ENCODE measurements at places on chromosomes 13 and 19. TPM values are rescaled to one million over a fixed set of nuclear protein-coding genes. Genes with fewer than 3 reads are reported as not detected.

ZNF791 gene
- 26.7 TPM for total RNA-seq

HS6ST3 gene
- total RNA-seq = 1.3 TPM

PEAK3 gene
- total RNA-seq = 1.0 TPM

TPRX2 gene
- not detected for total RNA-seq

FGF9 gene
- total RNA-seq = 3.7 TPM

- DNase-seq = no peak
Measured at GRCh38 chr13:45215392-45216077, 14.7 kb upstream of the KCTD4 start.

DNA sequence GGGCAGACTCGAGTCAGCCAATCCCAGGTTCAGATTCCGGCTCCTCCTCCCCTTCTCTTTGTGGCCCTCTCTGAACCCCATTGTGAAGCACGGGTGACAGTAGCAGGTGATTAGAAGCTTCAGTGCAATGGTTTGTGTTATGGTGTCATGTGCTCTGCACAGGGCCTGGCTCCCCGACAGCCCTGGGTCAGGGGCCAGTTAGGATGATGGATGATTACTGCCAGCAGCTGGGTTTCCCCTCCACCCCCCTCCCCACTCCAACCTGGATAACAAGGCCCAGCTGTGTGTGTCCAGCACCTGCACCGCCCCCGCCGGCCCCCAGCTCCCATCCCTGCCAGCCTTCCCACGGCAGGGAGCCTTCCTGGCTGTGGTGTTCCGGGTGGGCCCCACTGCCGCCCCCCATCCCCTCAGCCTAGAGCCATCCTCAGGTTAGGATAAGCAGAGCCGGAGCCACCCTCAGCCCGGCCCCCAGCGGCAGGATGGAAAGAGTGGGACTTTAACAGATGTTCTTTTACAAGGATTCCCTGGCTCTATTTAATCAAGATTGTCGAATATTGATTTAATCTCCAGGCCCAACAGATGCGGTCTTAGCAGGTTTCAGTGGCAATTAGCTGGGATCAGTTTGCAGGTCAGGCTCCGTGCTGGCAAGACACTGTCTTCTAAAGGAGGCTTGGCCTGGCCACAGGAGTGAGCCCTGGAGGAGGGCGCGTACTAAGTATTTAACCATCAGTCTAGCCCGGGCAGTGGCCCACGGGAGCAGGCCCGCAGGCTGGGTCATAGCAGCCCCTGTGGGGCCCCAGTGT, 156.2 kb downstream of the SIPA1L3 start:
- no peak for DNase-seq

DNA sequence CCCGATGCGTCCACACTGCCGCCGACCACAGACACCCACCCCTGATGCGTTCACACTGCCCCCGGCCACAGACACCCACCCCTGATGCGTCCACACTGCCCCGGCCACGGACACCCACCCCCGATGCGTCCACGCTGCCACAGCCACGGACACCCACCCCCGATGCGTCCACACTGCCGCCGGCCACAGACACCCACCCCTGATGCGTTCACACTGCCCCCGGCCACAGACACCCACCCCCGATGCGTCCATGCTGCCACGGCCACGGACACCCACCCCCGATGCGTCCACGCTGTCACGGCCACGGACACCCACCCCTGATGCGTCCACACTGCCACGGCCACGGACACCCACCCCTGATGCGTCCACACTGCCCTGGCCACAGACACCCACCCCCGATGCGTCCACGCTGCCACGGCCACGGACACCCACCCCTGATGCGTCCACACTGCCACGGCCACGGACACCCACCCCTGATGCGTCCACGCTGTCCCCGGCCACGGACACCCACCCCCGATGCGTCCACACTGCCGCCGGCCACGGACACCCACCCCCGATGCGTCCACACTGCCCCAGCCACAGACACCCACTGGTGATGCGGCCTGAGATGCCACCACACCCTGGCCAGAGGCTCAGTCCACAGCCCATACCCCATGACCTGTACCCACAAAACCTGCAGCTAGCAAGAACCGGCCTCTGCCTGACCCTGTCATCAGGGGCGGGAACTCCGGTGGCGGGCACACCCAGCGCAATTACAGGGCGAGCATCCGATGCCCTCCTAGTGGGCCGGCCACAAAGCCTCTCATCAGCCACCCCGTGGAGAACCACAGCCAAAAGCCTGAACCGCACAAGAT, 28.4 kb downstream of the RASA3 start:
- peak; percentile 62 for DNase-seq

DNA sequence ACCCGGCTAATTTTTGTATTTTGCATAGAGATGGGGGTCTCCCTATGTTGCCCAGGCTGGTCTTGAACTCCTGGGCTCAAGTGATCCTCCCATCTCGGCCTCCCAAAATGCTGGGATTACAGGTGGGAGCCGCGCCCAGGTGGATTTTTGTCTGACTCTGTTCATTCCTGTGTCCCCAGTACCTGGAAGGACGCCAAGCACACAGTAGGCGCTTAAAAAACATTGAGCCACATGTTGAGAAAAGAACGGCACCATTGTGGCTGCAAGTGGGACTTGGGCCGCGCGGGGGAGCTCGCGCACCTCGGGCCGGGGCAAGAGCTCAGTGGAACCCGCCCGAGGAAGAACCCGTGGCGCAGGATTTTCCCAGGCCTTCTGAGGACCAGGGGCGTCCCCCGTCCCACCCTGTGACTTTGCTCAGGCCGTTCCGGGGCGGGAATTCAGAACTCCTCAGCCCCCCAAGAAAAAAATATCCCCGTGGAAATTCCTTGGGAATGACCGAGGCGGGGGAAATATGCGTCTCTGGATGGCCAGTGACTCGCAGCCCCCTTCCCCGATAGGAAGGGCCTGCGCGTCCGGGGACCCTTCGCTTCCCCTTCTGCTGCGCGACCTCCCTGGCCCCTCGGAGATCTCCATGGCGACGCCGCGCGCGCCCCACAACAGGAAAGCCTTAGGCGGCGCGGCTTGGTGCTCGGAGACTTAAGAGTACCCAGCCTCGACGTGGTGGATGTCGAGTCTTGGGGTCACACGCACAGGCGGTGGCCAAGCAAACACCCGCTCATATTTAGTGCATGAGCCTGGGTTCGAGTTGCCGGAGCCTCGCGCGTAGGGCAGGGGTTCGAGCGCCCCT, 1.4 kb upstream of the ICAM1 start:
- DNase-seq = peak; percentile 96

GRCh38 chr13:114279146-114279545, 2.3 kb upstream of the UPF3A start:
- no peak for DNase-seq

DNA sequence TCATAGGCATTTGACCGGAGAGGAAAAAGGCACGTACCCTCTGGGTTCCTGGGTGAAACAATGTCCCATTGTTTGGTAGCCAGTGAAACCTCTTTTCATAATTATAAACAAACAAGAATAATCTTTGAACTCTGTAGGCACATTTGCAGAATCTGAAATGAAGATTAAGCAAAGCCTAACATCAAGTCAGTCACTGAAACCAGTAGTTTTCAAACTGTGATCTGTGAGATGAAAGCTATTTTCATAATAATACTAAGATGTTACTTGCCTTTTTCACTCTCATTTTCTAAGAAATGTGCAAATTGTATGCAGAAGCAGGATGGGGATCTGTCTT, 105.4 kb downstream of the WDFY2 start:
- no peak for DNase-seq

DNA sequence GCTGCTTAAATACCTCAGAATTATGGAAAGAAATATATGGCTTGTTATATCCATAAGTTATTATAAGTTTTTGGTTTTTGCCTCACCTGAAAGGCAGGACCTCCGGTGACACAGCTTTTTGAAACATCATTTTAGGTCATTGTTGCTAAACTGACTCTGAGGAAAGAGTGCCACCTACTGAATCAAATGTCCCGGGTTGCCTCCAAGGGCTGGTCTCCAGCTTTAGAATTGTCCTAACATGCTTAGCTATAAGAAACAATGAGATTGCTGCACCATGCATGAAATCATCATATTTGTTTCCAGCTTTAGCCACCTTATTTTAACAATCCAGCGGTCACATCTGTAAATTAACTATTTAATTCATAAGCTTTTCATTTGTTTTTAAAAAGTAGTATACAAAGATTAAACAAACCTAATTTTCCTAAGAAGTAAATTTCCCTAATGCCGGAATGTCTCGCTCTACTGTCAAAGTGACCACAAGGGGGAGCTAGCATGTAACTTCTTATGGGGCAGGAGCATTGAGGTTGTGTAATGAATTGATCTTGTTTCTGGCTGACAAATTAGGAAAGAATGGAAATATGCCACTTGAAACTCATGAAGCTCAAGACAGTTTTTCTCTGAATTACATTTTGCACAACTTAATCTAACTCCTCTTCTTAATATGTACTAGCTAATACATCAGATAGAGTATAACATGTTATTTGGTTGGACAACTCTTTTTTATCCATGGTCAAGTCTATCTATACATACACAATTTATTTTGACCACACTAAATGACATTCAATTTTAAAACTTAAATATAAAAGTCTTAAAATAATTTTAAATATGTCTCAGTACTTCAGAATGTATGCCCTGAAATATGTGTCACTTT, 6.7 kb upstream of the PCDH17 start:
- no peak for DNase-seq

- DNase-seq = no peak
Measured at GRCh38 chr13:31121379-31122140, 40.1 kb downstream of the HSPH1 start.

DNA sequence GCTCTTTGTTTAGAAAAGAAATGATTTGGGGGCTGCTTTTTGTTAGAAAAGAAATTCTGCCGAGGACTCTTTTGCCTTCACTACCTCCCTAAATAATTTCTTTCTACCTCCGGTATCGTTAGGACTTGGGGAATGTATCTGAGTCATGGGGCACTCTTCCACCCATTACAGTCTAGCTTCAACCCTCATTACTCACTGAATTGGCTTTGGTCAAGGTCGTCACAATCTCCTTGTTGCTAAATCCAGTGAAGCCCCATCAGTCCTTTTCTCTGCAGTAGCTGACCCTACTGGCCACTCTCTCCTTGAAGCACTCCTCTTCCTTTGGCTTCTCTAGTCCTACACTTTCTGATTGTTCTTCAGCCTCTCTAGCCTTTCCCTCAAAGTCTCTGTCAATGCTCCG, 34.0 kb downstream of the WDR87 start:
- no peak for DNase-seq

Data from right cardiac atrium (tissue), 5 donors.